Stimulated activated CD4-positive, alpha-beta T cell treated with anti-CD3 and anti-CD28 coated beads, Interleukin-4, amount 100 ng/mL, for 4 hours (primary cell): ENCODE measurements at places on chromosomes 1 and 21.

DNA sequence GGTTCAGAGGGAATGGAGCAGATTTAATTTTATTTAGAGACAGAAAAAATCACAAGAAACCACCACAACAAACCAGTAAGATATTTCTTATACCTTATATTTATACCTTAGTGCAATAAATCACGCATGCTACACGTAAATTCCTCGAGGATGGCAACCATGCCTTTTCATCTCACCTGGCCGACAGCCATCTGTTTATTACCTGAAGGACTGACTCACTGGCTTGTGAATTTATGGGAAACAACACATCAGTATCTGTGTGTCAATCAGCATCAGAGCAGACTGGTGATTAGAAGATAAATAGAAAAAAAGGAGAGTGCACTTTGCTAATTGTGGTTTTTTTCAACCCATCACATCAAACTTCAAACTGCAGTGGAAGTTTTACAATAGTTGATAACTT, 58.4 kb downstream of the S1PR1 start:
- DNase-seq = no peak

- DNase-seq = no peak
Measured at GRCh38 chr1:226945858-226946245, 5.8 kb downstream of the COQ8A start.

DNA sequence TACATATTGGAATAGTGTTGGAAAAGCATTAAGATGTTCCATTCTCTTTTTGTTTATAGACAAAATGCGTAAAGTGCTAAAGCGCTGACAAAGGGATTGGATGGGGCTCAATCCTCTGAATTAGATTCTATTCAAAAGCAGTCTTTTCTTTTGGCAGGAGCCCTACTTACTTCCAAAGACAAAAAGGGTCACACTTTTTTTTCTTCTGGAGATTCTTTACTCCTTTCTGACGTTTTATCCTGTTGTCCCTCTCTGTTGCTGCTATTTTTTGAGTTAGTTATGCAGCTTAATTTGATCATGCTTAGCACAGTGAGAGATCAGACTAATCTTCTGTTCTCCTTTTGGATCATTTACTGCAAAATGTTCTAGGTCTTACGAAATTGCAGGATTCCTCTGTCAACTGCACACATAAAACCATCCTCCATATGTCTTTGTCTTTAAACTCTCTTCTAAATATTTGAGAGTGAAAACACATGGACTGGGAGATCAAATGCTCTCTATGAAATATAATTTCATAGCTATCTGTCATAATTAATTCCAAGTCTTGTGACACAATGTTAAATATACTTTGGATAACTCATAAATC, 656.4 kb upstream of the ADGRL2 start:
- DNase-seq = no peak

- no peak for DNase-seq
Measured at GRCh38 chr1:100769906-100770646, 50.5 kb downstream of the VCAM1 start.

DNA sequence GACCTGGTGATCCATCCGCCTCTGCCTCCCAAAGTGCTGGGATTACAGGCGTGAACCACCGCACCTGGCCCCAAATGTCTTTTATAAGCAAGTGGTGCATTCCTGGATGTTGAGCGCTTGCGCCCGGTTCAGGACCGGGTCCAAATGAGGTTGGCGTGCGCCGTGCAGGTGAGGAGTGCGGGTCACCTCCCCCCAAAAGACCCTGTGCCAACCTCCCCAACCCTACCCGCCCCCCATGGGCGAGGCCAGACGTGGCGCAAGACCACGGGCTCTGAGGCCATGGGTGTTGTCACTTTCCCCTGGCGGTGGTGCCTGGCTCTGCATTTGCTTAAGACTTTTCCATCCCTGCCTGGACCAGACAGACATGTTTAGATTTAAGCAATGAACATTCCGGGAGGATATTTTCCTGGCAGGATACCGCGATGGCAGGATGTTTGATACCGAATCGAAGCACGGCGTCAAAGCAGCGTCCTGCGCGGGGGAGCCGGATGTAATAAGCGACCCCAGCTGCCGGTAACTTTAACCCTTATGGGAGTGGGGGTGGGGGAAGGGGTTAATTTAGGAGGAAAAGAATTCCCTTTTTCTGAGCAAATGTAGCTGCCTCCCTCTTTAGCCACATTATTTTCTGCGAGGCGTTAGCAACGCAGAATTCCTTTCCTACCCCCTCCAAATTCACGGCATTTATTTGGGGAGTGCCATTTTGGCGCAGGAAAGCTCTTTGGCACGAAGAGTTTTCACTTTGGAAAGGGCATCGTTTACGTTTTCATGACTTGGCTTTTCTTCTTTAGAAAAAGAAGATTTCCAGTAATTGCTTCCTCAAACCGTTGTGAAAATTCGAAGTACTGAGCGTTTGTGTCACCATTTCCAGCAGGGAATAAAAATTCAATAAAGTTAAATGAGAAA, 27.8 kb upstream of the RNF187 start:
- DNase-seq = peak; percentile 30

DNA sequence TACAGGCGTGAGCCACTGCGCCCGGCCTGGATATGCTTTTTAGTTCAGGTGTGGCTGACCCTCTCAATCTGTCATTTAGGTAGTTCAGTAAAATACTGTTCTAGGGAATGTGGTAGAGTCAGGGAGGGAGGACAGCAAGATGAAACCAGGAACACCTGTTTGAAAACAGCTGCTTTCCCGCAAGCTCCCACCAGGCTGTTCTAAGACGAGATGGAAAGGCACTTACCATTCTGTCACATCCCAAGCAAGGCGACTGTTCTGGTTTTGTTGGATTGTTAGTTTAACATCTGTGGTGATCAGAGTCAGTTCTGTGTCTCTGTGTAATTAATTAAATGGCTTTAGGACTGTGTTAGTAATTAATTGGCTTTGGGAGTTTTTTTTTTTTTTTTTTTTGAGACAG, 2.9 kb downstream of the CHAF1B start:
- no peak for DNase-seq

GRCh38 chr1:232784794-232785193, 20.4 kb upstream of the MAP10 start:
- no peak for DNase-seq

DNA sequence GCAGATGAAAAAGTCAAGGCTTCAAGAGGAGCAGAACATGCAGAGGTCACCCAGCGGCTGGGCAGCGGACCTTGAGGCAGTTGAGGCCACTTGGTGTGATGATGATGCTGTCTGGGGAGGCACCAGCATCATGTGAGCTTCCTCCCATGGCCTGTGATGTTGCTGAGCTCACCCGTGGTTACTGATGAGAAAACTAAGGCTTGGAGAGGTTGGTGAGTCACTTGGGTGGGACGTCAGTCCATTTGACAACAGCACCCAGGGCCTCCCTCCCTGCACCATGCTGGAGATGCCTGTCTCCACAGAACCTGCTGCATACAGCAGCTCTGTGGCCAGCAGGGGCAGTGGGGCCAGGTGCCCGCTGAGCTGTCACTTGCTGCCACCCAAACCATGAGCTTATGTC, 146.8 kb downstream of the NPHP4 start:
- no peak for DNase-seq

DNA sequence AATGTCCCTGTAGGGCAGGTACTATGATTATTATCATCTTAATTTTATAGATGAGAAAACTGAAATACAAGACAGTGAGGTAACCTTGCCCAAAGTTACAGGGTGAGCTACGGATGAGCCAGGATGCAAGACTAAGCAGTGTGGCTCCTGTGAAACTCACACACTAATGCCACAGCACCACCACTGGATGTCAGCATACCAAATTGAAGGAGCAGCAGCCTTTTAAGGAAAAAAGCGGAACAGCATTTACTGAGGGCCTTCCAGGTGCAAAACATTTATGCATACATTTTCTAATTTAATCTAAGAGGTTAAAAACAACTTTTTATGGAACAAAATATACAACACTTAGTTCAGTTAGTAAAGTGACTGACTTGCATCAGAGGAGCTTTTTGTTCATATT, 41.7 kb downstream of the SEC16B start:
- no peak for DNase-seq
